ENCODE measurements at places on chromosomes 2 and 18.
A peak's percentile ranks its signal among the peaks of the same experiment; 100 is the strongest.

GRCh38 chr2:237258116-237258515 is 155.8 kb downstream of the COL6A3 start:
- no peak for DNase-seq

GRCh38 chr18:48167897-48168253 is 237.4 kb upstream of the SMAD2 start:
- no peak for DNase-seq

- no peak for DNase-seq
Measured at GRCh38 chr2:223998948-223999347, 40.1 kb downstream of the SERPINE2 start.

DNA sequence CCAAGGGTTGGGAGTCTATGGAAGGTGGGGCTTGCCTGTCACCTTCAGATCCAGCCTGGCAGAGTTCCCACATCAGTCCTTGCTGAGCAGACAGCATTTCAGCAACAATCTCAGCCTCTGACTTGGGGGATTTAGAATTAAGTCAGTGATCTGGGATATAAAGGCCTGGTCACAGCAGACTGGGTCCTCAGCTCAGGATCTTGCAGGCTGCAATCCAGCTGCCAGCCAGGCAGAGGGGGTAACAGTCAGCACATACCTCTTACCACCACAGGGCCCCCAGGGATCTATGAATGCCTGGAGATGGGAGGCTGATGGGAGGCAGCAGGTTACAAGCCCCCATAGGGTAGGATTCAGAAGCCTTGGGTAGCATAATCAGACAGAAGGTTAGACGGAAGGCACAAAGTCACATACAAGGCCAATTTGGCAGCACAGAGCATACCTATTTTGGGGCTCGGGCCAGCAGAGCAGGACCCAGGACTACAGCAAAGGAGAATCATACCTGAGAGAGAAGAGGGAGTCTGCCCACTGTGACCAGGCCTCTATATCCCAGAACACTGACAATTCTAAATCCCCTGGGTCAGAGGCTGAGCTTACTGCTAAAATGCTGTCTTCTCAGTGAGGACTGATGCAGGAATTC is 163.5 kb downstream of the MTCL1 start:
- DNase-seq: no peak

GRCh38 chr2:31704561-31705212 is 123.9 kb upstream of the SRD5A2 start:
- no peak for DNase-seq

- DNase-seq: no peak
Measured at GRCh38 chr2:203706403-203706802, at the start of gene CD28. Gene CD28 (plus strand): TSS chr2:203706639. CDS start chr2:203706697, 58 bp downstream.

- no peak for DNase-seq
Measured at GRCh38 chr2:223759569-223760430, 77.6 kb downstream of the AP1S3 start.

DNA sequence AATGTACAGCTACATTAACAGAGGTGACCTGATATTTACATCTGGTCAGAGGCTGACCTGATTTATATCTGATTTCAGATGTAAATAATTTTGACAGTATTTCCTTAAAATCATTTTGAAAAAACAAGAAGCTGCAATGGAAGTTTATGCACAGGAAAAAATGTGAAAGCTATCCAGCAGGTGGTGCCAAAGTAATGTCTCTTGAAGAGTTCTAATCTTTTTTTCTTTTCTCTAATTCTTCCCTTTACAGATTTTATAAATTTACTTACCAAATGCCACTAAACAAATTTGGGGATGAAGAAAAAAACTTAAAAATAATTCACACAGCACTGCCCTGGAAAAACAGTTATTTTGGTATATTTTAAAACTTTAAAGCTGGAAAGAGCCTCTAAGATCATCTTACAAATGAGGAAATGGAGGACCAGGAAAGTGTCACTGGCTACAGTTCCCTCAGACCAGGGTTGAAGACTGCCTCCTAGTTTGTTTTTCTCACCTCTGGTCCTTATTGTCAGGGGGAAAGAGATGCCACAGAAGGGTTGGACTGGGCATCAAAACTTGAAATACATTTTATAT is 16.4 kb upstream of the FBLN7 start:
- no peak for DNase-seq

- no peak for DNase-seq
Measured at GRCh38 chr2:24832073-24832461, 38.8 kb downstream of the CENPO start.

- no peak for DNase-seq
Measured at GRCh38 chr2:240324312-240325015, 111.0 kb upstream of the GPC1 start.

DNA sequence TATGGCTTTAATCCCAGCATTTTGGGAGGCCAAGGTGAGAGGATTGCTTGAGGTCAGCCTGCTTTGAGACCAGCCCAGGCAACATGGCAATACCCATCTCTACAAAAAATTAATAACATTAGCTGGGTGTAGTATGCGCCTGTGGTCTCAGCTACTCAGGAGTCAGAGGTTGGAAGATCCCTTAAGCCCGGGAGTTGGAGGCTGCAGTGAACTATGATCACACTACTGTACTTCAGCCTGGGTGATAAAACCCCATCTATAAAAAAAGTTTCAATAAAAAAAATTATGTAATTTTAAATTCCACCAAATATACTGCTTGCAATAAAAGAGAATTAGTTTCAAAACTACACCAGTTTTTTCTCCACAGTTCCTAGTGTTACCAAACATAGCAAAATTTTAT is 23.3 kb upstream of the CACNB4 start:
- DNase-seq: no peak

DNA sequence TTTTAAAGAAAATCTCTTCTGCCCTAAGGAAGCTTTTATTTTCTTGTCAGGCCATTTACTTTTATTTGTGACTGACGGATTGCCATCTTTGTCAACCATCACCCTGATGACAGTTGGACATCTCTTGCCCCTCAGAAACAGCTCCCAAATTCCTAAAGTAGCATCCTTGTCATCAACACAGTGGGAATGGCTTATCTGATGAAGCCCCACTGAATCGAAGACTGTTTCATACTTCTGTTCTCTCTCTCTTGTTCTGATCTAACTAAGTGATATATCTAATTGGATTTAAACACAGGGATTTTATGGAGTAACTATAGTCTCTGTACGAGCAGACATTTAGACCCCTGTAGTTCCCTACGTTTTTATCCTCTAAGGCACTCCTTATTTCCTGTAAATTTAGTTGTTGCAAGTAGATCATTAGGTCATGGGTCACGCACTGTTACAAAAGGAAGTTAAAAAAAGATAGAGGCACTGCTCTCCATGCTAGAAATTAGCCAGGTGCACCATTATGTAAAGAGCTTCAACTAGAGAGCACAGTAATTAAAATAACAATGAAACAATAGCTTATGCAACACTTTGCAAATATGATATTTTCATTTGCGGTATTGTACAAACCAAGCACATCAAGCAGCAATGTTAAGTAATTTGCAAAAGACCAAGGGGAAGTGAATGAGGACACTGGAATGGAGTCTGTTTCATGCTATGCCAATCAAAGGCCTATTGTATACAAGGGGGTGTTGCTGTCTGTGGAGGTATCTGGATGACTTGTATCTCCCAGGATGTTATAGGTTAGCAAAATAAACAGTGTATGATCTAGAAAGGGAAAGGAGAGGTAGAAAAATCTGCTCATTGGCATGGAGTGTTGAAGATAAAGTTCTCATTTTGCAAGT is 284.7 kb downstream of the LRRTM1 start:
- peak; percentile 75 for DNase-seq

DNA sequence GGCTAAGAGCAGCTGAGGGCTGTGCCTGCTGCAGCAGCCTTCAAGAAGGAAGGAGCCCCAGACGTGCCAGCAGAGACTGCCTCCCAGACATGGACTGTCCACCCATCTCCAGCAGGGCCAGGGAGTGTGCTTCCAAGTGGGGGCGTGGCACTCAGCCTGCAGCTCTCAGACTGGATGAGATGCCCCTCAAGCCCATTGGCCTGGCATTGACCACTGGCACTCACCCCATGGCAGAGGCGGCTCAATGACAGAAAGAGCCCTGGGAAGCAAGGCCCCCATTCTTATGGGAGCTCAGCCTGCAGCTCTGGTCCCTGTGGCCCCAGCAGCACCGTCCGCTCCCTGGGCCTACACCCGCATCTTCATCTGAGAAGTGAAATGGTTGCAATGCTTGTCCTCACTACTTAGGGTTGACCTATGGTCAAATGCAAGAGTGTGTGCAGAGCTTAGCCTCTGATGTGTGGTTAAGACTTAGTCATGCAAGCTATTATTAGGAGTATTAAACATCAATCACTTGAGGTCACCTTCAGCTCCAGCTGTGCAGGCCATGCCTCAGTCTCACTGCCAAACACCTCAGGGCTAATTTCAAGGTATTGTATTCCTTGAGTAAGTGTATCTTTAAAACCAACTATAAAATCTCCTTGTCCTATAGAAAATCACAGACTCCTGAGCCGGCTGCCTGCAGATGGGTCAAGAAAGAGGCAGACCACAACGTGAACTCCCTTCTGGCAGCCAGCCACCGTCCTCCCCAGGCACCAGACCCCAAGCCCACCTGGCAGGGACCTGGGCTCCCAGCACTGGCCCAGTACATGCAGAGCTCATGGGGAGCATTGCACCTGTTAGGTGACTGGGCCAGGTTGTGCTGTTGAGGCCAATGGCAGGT is 194.8 kb downstream of the NDUFA10 start:
- DNase-seq: no peak

GRCh38 chr2:241009191-241009590 is 10.8 kb downstream of the SNED1 start:
- no peak for DNase-seq

DNA sequence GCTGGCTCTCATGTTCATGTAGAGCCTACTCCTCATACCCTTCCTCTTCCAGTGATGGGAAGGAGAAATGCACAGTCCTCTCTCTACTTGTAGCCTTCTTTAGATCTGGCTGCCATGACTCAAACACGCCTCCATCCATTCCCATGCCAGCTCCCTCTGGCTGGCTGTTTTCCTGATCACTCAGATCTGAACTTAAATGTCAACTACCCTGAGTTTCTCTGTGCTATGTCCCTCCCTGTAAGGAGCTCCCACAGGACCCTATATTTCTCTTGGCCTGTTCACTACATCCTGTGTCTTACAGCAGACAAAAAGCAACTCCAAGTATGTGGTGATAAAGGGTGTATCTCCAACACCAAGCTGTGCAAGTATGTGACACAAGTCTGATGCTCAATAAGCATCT is 152.4 kb downstream of the TCF4 start:
- DNase-seq: no peak

- no peak for DNase-seq
Measured at GRCh38 chr2:9207641-9208311, 1.2 kb downstream of the ASAP2 start.

- DNase-seq: no peak
Measured at GRCh38 chr2:176080540-176081375, 3.0 kb downstream of the EVX2 start.

- no peak for DNase-seq
Measured at GRCh38 chr2:16763056-16763455, 97.4 kb upstream of the CYRIA start.

DNA sequence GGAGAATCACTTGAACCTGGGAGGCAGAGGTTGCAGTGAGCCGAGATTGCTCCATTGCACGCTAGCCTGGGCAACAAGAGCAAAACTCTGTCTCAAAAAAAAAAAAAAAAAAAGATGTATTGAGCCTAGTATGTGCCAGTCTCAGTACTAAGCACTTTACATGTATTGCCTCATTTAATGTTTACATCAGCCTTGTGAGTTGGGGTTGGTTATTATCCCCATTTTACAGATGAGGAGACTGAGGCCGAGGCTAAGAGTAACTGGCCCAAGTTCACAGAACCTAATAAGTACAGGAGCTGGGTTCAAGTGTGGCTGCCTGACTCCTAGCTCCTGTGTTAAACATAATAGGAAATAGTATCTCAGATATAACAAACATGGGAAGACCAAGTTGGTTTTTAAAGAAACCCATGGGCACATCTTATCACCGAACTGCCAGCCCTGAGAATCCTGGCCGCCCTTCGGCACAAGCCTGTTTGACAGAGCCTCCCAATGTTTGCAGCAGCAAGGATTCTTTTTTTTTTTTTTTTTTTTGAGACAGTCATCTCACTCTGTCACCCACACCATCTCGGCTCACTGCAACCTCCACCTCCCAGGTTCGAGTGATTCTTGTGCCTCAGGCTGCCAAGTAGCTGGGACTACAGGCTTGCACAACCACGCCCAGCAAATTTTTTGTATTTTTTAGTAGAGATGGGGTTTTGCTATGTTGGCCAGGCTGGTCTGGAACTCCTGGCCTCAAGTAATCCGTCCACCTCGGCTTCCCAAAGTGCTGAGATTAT is 24.2 kb upstream of the GMPPA start:
- no peak for DNase-seq

- no peak for DNase-seq
Measured at GRCh38 chr18:43031169-43031568, 84.3 kb downstream of the RIT2 start.
